ENCODE measurements at places on chromosomes 4 and X. TPM values are rescaled to one million over a fixed set of nuclear protein-coding genes. Genes with fewer than 3 reads are reported as not detected.
A peak's percentile ranks its signal among the peaks of the same experiment; 100 is the strongest.

TCEAL6 gene
- not detected for total RNA-seq

LNX1 gene
- 9.1 TPM for total RNA-seq

AKAP14 gene
- not detected for total RNA-seq

VSIG4 gene
- 42.1 TPM for total RNA-seq

FMR1NB gene
- total RNA-seq, result not detected

GRCh38 chr4:166019441-166020220 lies 146.6 kb downstream of the TLL1 start:
- DNase-seq, result no peak

GRCh38 chr4:186628058-186628711 lies 72.8 kb upstream of the MTNR1A start:
- DNase-seq, result no peak

DNA sequence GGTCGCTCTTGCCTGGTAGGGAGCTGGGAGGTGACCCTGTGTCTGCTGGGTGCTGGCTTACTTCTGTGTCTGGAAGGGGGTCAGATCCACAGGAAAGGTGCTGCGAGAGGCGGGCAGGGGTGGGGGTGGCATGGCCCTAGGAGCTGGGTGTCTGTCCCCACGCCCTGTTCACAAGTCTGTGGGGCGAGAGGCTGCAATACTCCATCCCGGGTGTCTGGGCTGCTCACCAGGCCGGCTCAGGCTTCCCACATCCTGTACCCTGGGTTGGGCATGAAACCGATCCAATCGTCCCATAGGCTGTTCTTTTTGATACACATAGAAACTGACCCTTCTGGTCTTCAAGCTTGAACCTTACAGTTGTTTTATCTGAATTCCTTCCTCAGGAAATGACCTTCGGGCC lies 993 bp upstream of the CTAG2 start:
- DNase-seq, result no peak

GRCh38 chr4:74840936-74841509 lies 46.7 kb upstream of the BTC start:
- DNase-seq, result no peak

GRCh38 chrX:44415639-44416386 lies 72.3 kb upstream of the EFHC2 start:
- DNase-seq, result no peak

DNA sequence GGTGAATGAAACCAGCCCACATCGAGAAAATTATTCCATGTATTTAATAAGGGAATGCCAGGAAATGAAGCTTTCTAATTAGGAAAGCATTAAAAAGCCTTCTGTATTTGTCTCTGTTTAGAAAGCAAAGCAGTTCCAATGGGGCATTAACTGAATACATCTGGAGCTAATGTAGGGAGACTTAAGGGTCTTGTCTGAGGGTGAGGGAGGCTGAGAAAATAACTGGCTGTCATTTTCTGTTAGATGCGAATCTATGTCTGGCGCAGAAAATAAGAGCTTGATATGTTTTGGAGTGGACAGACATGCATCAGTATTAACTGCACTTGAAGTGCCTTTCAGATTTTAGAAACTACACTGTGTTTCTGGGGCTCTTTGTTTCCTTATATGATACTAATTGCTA lies 111.3 kb downstream of the KLHL8 start:
- DNase-seq, result no peak

DNA sequence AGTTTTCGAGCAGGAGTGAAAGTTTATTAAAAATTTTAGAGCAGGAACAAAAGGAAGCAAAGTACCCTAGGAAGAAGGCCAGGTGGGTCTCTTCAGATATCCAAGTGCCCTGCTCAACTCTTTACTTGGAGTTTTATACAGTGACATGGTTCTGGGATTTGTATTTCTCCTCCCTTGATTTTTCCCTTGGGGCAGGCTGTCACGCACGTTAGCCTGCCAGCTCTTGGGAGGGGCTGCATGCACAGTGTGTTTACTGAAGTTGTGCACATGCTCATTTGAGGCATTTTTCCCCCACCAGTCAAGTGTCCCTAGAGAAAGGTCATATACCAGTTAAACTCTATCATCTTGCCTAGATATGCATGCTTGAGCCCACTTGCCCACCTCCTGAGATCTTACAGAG lies 102.5 kb upstream of the GABRA2 start:
- DNase-seq, result no peak

DNA sequence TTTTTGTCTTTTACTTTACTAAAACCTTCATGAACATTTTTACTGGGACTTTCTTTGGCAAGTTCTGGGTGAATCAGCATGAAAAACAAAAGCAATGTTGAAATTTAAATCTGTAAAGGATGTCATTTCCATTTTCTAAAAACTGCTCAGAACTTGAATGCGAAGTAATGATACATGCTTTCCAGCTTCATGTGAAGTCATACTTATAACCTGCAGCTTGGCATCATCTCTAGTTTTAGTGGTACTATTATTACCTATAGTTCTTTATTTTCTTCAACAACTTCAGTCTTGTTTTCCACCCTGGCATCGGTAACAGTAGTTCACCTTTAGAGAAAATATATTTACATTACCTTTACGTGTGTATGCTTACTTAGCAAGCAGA lies 421.4 kb upstream of the DIPK2B start:
- no peak for DNase-seq

DNA sequence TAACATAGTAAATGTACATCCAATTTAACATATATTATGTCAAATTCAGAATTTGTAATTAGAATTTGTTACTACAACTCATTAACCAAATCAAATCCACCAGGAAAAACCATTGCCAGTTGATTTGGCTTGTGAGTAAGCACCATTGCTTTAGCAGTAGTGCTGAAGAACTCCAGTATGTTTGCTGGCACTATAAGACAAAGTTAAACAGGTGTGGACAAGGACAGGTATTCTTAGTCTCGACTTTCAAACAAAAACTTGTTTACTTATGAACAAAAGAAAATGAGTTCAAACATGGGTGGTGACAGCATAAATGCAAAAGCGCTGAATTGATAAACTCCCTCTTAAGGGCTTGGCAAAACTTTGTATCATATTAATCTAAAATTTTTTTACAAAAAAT lies 1.3 kb upstream of the ADH7 start:
- no peak for DNase-seq

DNA sequence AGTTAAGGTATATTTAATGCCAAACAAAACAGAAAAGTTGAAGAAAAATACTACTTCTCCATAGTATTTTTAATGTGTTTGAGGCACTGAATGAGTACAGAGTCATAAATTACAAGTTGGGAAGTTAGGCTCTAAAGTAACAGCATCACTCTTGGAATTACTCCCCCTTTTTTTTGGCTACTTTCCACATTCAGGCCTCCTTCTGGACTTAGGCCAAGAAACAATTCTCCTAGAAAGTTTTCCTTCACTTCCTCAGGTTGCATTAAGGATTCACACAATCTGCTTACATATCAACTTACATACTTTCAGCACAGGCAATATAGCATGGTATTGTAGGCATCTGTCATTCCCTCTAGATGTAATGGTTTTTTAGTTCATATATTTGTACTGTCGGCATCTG lies 52.1 kb downstream of the TMEM165 start:
- DNase-seq, result no peak

DNA sequence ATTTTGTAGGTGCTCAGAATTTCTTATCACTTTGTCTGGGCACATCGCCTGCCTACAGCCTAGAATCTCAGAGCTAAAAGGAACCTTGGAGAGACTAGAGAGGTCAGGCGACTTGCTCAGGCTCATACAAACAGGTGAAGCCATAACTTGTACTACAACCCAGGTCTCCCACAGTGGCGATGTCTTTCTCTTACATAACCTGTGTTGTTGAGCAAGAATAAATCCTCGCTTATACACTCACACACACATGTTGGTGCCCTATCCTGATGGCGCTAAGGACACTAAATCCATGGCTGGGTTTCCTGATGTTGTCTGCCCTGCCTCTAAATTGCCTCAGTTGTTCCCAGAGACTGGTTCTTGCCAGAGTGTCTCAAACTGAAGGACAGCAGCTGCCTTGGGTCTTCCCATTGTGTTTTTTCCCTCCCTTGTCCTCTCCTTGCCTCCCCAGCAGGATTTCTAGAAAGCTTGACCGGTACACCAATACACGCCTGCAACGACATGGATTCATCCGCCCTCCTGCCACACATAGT lies 1.6 kb downstream of the TSC22D3 start:
- DNase-seq, result no peak

GRCh38 chr4:62804075-62804474 lies 1603.9 kb downstream of the ADGRL3 start:
- no peak for DNase-seq

DNA sequence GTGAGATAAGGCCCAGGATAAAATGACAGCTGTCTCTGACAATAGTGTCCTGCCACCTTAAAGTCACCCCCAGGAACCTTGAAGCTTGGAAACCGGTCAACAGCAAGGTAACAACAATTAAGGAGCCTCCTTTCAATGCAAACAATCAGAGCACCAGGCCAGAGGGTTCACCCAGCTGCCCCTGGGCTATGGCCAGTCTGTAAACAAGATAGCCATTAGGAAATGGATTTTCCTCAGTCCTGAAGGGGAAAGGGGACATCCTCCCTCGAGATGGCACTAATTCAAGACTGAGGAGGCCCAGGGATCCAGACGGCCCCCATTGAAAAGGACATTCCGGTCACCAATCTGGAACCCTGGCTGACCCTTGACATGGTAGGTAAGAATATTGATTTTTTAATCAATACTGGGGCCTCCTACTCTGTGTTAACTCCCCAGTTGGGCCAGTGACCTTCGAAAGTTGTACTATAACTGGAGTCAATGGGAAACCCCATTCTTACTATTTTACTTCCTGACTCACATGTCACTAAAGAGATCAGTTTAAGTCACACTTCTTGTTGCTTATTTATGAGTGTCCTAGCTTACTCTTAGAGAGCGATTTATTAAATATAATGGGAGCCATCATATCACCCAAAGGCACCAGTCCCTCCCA lies 61.7 kb upstream of the CT45A1 start:
- no peak for DNase-seq

DNA sequence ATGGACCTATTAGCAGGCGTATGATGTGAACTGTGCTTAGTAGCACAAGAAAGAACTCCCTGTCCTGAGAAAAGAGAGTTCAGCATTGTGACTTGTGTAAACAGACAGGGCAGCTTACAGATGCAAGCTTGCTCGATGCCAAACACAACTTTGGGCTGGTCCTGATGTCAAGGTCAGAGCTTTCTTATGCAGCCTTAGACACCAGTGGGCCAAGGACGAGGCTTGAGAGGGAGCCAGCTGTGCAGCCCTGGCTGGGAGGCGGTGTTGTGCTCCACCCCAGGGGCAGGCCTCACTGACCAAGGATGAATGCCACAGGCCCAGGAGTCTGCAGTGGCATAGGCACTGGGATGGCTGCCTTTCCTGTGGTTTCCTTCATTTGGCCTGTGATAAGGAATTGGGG lies 35.4 kb downstream of the JADE1 start:
- peak; percentile 73 for DNase-seq

DNA sequence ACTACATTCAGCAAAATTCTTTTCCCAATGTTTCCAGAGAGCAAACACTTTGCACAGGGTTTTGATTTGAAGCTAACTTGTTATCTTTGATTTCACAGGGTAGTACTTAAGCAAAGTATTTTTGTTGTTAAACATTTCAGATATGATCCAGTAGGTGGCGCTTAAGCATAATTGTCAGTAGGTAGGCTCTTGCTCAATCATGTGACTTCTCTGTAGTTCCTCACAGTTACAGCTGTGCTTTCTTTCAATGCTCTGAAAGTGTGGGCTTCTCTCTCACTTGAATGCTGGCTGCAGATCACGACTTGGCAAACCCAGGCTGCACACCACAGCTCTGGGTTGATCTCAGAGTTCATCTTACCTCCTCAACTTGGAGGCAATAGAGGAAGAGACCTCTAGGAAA lies 1016.5 kb downstream of the SH3BGRL start:
- no peak for DNase-seq

DNA sequence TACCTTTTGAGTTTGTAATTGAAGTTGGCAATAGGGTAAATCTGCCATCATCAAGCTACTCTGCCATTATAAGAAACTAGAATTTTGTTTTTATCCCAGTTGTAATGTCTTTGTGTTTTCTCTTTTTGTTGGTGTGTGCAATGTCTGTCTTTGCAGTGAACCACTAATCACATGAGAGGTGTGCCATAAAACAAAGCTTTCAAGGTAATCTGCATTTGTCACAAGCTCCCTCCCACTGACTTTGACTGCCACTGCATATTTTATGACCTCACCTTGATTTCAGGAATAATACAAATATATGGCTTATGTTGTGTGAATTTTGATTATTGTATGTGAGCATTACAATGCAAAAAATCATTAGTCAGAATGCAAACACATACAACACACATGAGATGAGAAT lies 9.0 kb upstream of the GBA3 start:
- DNase-seq, result no peak

DNA sequence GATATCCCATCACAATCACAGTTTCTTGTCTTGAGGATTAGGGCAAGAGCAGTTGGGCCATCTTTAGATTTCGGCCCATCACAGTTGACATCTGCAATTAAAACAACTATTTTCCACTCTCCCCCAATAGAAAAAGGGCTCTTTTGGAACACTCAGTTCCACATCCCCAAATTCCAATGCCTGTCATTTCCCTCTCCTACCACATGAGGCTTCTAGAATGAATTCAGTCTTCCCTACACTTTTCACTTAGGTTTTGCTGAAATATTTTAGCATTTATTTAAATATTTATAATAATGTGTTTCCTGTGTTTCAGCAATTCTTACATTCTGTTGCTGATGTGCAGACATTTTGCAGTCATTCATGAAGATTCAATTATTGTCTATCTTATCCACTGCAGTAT lies 118.4 kb downstream of the COX18 start:
- no peak for DNase-seq

DNA sequence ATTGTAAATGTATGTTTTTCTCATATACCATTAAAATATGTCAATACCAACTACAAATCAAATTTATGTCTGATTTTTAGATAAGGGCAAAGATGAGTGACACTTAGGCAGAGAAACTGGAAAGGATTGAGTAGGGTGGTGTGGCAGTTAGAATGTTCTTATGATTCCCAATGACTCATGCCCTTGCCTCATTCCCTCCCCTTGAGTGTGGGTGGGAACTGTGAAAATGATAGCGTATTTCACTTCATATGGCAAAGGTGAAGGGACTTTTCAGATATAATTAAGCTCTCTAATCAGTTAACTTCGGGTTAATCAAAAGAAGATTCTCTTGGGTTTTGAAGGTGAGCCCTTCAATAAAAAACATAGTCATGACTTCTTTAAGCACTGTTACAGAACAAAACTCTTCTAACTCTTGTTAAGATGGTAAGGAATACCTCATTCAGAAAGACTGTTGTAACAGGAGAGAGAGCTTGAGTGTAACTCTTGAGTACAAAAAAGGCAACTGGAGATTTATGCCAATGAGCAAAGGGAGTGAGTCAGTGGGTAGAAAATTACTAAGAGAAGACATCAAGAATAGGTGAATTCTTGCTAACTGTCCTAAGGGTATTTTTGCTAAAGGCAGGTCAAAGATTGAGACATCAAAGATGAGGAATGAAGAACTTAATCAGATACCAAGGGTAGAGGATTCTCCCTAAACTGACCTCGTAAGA lies 329.5 kb downstream of the KCTD8 start:
- no peak for DNase-seq

DNA sequence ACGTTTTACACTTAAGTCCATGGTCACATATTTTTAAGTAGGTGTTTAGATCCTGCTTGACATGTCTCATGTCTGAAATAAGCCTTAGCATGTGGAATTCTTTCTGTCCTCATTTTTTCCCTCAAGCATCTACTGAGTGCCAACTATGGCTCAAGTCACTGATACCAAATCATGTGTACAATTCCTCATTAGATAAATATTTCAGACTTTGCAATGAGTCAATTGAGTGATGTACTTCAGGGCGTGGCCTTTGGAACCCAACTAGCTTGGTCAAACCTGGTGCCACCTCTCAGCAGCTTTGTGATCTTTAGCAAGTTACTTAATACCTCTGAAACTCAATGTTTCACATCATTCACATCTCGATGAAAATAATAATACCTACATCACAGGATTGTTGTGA lies 12.6 kb upstream of the JADE1 start:
- DNase-seq, result no peak

Measured in left ventricle myocardium superior (tissue), 1 donor.